Bronchial smooth muscle cell (primary cell): ENCODE measurements at places on chromosomes 3 and 15. TPM values are rescaled to one million over a fixed set of nuclear protein-coding genes. Genes with fewer than 3 reads are reported as not detected.

PEX11A gene
- total RNA-seq, result 8.5 and 10.8 TPM in 2 replicates

FILIP1L gene
- total RNA-seq, result 7.6 and 16.2 TPM in 2 replicates

TMIE gene
- total RNA-seq, result not detected in 2 replicates

TRH gene
- not detected in 2 replicates for total RNA-seq

MEIS2 gene
- 42.6 and 119 TPM in 2 replicates for total RNA-seq

KBTBD12 gene
- total RNA-seq, result not detected in 2 replicates

LDHAL6B gene
- total RNA-seq, result not detected in 2 replicates

GRAMD2A gene
- 0.09 and 0.16 TPM in 2 replicates for total RNA-seq

STAG1 gene
- 40.7 and 41.0 TPM in 2 replicates for total RNA-seq

HOMER2 gene
- total RNA-seq, result 9.0 and 10.2 TPM in 2 replicates

EFHB gene
- total RNA-seq, result 0.16 TPM in 1 of 2 replicates, not detected in the other

GOLGA6D gene
- total RNA-seq, result under 0.01 TPM in 1 of 2 replicates, not detected in the other

ACKR2 gene
- total RNA-seq, result 0.26 and 0.32 TPM in 2 replicates

C3orf33 gene
- 1.1 and 1.9 TPM in 2 replicates for total RNA-seq

HDAC11 gene
- 17.2 and 19.3 TPM in 2 replicates for total RNA-seq

PDZRN3 gene
- 33.9 and 52.5 TPM in 2 replicates for total RNA-seq

GOLGA8J gene
- 0.09 TPM in 1 of 2 replicates, not detected in the other for total RNA-seq

VEPH1 gene
- total RNA-seq, result 24.0 and 30.5 TPM in 2 replicates

GOLGA8H gene
- 0.16 and 0.17 TPM in 2 replicates for total RNA-seq

KLHL40 gene
- 0.09 TPM in 1 of 2 replicates, not detected in the other for total RNA-seq

TLR9 gene
- total RNA-seq, result under 0.01 and 0.09 TPM in 2 replicates

RTP4 gene
- total RNA-seq, result 3.0 and 4.1 TPM in 2 replicates

SPRED1 gene
- 32.2 and 50.1 TPM in 2 replicates for total RNA-seq

IQCH gene
- total RNA-seq, result 3.5 and 4.8 TPM in 2 replicates

UQCC5 gene
- total RNA-seq, result 8.9 and 13.4 TPM in 2 replicates

LYSMD2 gene
- total RNA-seq, result 1.3 and 2.5 TPM in 2 replicates

MOBP gene
- under 0.01 TPM in 1 of 2 replicates, not detected in the other for total RNA-seq

GP9 gene
- total RNA-seq, result not detected in 2 replicates

MEGF11 gene
- not detected in 2 replicates for total RNA-seq

FYCO1 gene
- total RNA-seq, result 29.7 and 30.9 TPM in 2 replicates

GOLGA8K gene
- 0.16 and 0.17 TPM in 2 replicates for total RNA-seq
